ENCODE measurements at places on chromosomes 13 and 19.

DNA sequence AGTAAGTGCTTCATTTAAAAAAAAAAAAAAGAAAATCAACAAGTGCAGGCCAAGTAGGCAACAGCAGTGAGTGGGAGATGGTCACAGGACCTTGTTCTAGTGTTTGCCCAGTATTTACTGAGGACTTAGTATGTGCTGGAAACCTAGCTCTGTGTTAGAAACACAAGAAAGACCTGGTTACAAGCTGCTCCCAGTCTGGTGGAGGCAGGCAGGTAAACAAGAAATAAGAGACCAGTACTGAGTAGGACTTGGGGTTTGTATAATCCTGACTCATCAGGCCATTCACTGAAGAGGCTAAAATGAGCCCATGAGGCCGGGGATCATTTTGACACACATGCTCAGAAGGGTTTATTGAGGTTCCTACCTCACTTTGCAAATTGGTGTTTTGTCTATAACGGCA lies 21.5 kb upstream of the SERPINE3 start:
- peak; percentile 28 for DNase-seq

- DNase-seq = no peak
Measured at GRCh38 chr13:111912991-111913760, 153.8 kb upstream of the SOX1 start.

DNA sequence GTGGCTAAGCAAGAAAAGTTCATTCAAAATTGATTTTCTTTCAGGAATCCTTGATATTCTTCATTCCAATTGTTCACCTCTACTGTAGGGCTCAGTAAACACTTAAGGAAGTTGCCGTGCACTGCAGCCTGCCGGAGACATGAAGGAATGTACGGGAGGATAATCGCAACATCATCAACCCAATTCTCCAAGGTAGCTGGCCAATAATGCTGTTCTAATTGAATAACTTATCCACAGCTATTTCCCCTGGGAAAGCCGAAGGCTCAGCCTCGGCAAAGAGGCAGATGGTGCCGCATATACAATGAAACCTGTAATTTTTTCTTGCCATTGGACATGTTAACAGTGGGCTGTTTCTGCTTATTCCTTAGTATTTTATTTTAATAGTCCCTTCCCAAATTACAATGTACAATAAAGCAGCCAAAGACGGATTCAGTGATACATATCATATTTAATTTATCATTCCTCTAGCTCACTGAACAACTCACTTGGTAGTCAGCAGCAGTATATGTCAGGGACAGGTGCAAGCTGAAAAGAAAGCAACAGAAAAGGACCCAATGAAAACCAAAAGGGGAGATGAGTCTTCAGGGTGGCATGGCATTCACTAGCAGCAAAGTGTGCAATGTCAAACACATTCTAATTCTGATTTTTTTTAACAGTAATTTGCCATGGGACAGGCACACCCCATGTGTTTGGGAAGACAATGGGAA lies 420.5 kb upstream of the KLF12 start:
- no peak for DNase-seq

DNA sequence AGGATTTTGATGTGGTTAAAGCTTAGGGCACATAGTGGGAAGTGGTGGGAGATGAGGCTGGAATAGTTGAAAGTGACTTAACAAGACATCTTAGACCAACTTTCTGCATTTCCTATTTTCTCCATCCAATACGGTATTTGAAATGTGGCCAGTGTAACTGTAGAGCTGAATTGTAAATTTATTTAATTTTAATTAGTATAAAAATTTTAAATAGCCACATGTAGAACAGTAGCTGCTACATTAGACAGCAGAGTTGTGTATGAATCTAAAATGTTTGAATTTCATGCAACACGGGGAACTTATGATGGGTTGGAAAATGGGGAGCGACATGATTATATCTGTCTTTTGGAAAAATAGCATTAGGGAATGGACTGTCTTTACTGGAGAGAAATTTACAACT lies 7.1 kb upstream of the SCEL start:
- no peak for DNase-seq

DNA sequence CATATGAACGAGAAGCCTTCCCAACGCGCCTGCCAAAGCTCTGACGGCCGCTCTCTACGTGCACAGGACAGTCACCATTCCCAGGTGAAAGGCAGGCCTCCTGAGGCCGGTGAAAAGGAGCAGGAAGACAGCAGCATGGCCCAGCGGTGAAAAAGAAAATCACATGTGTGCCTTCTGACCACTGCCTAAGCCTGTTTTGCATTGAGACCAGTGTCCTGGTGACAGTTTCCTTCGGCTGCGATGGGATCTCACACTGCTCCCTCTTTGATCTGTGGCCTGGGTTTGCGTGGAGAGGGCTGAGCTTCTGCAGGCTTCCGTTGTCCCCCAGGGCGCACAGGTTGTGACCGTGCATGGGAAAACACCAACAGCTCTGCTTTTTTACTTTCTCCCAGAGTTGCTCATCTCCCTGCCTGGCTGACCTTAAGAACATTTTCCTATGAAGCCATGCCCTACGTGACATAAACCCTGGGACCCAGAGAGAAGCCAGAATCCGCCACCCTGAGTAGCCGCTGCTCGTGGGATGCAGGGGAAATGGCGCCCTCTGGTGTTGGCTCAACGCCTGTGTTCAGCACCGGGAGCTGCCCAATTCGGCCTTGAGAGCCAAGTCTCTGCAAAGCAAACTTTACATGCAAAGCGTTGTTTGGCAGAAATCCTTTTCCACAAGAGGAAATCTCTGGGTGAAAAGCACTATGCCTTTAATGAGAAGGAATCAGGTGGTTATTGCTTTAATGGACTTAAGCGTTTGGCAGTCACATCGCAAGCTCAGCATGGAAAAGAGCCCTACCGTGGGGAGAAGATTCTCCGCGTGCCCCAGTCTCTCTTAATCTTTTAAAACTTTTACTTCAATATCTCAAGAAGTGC lies 112.2 kb upstream of the GPR12 start:
- peak; percentile 40 for DNase-seq

GRCh38 chr19:19528721-19529490 lies at the start of gene YJEFN3:
YJEFN3 (plus strand) TSS chr19:19528911; CDS start chr19:19528933, 22 bp downstream.
- DNase-seq = peak; percentile 74

DNA sequence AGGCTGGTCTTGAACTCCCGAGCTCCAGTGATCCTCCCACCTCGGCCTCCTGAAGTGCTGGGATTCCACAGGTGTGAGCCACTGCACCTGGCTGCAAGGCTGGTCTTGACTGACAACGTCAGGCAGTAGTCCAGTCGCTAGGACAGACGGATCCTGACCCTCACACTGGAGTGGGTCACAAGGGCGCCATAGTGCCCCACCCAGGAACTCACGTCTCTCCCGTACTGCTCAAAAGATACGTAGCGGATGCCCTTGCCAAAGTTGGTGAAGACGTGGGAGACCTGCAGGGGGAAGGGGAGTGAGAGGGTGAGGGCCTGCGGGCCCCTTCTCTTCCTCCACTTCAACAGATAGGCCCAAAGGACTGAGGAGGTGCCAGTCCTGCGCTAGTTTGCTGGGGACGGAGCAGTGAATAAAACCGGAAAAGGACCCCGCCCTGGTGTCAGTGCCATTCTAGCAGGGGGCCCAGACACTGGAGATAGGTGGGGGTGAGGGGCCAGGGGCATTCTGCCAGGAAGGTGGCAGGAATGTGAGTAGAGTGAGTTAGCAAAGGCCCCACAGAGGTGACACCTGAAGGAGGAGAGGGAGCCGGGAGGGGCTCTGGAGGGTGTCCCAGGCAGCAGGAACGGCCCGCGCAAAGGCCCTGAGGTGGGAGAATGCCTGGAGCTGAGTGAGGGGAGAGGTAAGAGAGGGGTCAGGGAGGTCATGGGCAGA lies 11.9 kb downstream of the MRPS12 start:
- no peak for DNase-seq

DNA sequence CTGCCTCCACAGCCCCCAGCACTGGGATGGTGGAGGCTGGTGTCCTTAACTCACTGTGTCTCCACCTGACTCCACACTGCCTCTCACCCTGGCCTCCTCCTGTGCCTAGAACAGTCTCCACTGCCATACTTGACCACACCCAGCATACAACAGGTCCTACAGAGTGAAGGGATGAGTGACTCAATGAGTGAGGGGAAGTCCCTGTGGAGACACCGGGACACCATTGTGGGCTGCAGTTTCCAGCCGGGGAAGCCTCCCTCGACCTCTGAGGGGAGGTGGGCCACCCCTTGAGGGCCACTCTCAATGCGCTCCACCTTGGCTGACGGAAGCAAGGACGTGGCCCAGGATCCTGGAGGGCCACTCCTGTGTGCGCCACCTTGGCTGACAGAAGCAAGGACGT lies 2.8 kb upstream of the ZNF135 start:
- no peak for DNase-seq

GRCh38 chr13:25881971-25882451 lies 169.8 kb downstream of the SHISA2 start:
- DNase-seq = no peak

DNA sequence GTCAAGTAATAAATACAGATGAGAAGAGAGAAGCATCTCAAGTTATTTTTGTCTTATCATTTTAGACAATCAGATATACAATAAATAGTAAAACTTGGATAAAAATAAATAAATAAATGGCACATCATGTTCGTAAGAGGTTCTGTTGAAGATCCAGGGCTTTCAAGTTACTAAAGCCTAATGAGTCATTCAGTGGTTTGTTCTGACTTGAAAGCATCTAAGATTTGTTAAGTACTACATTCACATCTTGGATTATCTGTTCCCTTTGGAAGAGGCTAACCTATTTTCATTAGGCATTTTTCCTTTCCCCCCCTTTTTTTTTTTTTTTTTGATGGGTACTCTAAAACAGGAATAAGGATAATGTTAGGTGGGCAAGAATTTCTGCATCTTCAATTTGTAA lies 429.3 kb downstream of the PCDH20 start:
- no peak for DNase-seq

DNA sequence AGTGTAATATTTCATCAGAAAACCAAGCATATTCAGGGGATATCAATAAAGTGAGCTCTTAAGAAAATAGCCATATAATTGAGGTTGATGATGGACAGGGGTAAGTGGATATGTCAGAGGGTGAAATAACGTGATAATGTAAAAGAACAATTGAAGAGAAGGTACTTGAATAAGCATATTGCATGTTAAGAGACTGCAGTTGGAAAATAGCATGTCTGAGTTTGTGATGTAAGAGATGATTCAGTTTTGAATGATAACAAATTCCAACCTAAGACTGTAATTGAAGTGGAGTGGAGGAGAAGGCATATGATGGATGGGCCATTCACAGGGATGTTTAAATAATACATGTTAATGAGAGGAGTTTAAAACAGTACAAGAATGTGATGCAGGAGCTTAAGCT lies 1633.5 kb downstream of the SLITRK1 start:
- DNase-seq = no peak

DNA sequence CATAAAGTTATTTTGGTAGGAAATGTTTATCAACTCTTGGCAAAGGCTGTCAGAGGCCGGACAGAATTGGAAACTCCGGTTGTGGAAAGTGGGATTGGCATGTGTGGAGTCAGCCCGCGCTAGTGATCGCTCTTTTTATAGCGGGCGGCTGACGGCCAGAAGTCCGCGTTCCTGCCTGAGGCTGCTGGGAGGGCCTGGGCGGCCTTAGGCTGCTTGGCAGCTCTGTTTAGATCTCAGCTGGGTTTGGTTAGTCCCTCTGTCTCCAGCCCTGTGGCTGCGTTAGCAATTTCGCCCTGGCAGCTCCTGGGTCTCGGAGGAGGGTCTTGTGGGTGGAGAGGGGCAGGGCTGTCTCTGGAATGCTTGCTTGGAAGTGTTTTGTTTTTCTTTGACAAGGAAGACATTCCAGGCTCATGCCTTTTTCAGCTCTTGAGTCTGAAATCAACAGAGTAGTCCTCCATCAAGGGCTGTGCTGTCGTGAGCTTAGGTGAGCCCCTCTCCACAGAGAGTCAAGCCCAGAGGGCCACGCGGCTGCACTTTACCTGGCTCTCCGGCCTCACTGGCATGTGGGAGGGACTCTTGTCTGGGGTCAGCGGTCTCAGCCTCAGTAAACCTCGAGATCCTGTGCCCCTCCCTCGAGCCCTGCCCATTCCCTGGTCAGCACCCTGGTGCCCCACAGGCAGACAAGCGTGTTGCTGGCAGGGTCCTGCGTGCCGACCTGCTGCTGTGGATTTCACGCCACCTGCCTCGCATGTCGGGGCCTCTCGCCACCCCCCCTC lies 22.5 kb downstream of the DOT1L start:
- DNase-seq = peak; percentile 98

DNA sequence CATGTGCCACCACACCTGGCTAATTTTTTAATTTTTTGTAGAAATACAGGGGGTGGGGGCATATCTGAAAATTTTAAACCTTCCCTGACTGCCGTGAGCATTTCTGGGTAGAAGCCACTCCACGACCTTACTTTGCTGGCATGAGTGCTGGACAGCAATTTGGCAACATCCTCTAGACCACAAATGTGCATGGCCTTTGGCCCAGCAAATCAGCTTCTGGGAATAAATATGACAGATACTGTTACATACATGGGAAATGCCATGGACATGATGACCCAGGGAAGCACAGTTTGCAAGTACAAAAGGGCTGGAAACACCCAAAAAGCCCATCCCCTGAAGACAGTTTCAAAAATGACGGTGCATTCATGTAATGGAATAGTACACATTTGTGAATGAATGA lies 3.2 kb upstream of the PVR start:
- DNase-seq = peak; percentile 76

DNA sequence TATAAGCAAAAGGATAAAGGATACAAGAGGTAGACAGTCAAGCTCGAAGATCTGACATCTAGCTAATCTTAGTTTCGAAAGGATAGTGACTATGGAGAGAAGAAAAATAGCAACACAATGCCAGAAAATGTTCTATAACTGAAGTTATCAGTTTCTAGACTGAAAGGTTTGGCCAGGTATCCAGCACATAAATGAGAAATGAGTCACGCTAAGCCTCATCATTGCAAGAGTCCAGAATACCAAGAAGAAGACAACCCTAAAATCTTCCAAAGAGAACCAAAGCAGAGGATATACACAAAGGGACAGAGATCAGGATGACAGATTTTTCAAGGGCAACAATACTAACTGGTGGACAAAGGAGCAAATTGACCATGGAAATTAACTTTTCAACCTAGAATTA lies 237.0 kb downstream of the POSTN start:
- DNase-seq = no peak

GRCh38 chr13:79311386-79311785 lies 94.7 kb downstream of the RBM26 start:
- DNase-seq = no peak

DNA sequence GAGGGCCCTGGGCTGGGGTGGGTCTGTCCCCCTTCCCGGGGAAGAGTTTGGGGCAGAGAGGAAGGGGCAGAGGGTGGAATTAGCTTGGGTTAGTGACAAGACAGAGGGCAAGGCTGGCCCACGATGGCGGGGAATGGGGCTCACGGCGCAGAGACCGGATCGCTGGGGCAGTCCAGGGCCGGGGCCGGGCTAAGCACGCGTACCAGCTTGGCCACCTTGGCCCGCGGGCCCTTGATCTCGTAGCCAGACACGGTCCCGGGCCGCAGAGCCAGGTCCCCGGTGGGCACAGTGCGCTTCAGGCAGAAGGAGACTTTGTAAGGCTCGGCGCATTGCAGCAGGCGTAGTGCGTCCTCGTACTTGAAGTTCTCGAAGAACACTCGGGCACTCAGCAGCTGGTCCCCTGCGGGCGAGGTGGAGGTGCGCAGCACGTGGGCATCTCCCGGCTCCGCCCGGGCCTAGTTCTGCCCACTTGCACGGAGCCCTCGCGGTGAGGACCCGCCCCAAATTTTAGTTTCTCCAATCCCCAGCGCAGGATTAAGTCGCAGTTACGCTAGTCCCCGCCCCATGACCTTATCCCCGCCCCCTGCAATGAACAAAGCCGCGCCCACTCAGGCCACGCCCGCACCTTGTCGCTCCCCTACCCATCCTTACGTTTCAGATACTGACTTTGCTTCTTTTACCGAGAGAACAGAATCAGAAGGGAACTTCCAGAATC lies 8.6 kb upstream of the HIPK4 start:
- peak; percentile 57 for DNase-seq

- DNase-seq = no peak
Measured at GRCh38 chr19:21603431-21604231, 98.2 kb downstream of the ZNF429 start.

All from foreskin fibroblast (primary cell).